Mucosa of descending colon (tissue), 3 donors: ENCODE measurements at places on chromosomes 6 and 20. TPM values are rescaled to one million over a fixed set of nuclear protein-coding genes. Genes with fewer than 3 reads are reported as not detected.

GRCh38 chr20:36407199-36407733 is 101.1 kb downstream of the DLGAP4 start:
- DNase-seq = no peak

DNA sequence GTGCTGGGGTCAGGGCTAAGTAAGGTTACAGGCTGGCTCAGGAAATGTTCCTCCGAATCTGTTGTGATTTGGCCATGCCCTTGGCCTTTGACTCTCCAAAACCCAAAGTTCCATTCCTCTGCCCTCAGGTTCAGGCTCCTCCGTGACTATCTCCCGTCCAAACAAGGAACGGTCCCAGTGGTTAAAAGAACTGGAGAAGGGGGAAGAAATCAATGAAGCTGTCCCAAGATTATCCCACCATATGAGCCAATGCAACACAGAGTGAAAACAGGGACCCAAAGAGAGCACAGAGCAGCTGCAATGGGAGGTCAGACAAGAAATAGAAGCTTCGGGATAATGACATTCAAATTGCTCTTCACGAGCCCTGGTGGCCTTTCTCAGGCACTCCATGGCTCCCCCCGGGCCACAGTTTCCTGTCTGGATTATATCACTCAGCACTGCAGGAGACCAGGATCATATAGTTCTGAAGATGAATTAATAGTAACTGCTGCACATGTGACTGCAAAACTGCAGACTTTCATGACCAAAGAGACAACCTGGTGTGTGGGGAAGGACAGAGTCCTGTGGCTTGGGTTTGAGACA is 211.3 kb downstream of the ZNF217 start:
- DNase-seq = no peak

DNA sequence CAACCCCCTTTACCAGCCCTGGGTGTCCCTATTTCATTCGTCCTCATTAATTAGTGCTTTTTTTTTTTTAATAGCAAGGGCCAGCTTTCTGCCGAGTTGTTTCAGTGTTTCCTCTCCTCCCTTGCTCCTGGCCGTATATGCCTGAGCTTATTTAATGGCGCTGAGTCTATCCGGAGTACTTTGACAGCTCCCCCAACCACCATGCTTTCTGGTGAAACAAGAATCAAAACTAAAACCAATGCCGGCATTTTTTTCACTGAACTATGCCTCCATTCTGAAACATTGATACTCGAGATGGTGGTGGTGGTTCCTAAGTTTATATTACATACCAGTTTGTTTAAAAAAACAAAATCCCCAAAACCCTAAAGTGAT is 1.2 kb downstream of the DCBLD1 start:
- no peak for DNase-seq

DNA sequence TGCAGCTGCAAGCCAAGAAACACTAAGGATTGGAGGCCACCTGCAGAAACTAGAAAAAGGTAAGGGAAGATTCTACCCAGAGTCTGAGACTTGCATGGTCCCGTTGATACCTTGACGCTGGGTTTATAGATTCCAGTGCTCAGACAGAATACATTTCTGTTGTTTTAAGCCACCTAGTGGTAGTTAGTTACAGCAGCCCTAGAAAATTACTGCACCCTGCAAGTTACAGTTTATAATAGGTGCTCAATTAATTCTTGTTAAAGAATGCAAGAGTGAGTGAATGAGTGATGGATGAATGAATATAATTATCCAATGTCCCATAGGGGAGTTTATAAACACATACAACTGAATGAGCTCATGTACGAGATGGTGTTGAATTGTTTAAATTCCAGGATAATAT is 453.1 kb upstream of the SLC35B3 start:
- DNase-seq = no peak

DNA sequence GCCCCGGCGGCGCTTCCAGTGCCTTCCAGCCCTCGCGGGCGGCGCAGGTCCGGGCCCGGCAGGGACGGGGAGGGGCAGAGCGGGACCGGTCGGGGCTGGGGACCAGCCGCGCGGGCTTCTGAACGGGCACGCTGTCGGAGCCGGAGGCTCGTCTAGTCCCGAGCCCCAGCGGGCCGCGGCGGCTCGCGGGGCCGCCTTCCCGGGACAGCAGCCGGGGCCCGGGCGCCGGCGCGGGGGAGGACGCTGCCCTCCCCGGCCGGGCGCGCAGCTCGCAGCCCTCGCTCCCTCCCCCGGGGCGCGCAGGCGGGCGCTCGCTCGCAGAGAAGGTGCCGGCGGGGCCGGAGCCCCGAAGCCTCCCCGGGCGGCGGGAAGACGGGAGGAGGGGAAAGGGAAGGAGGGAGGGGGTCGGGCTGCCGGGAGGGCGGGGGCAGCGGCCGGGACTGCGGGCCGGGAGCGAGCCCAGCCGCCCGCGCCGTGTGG is 696 bp upstream of the SIRPA start:
- DNase-seq = peak; percentile 51

DNA sequence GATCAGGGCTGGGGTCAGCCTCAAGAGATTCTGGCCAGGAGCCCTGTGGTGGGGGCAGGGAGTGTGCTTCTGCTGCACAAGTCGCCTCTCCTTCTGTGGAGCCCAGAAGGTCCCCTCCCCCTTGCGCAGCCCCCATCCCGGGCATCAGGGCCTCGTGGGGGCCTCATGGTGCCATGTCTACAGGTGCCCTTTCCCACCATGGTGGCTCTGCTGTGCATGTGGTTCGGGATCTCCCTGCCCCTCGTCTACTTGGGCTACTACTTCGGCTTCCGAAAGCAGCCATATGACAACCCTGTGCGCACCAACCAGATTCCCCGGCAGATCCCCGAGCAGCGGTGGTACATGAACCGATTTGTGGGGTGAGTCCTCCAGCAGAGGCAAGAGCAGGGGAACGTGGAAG is 48.1 kb downstream of the TM9SF4 start:
- no peak for DNase-seq

GRCh38 chr20:46802722-46803121 is 91.9 kb upstream of the EYA2 start:
- no peak for DNase-seq

DNA sequence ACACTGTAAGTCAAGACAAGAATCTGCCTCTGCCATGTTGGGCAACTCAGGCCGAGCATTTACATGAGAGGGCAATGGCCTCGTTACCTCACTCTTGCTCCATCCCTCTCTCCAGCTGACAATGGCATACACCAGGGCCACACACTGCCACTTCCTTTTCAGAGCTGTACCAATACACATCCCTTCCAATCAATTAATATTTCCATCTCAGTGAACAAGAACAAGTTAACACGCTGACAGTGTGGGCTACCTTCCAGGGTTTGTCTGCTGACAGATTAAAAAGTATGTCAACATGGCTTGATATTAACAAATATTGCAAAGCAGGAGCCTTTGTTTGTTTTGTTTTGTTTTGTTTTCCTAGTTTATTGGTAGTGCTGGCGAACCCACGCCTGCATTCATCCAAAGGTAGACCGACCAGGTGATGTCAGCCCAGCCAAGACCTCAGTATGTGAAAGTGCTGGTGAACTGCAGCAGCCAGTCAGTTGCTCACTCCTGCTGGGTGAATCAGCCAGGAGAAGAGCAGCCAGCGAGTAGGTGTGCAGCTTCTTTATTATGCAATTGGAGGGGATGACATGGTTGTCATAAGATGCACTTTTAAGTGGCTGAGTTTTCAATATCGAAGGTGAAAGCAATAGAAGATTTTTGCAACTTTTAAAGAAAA is 487.3 kb upstream of the JARID2 start:
- no peak for DNase-seq

DNA sequence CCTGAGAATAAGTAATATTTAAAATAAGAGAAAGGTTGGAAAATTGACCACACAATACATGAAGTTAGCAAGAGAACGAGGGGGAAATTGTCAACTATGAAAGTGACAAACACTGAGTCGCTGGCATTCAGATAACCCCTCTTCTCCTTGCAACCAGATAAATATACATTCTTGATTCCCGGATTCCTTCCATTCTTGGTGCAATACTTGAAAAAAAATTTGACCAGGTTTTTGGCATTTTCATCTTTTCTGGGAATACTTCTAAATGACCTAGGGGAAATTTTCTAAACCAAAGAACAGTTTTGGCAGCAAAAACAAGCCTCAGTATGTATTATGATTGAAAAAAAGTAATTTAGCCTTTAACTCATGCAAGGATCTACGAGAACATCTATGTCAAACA is 164.0 kb downstream of the PDE7B start:
- DNase-seq = no peak

GRCh38 chr20:6044115-6044514 is 9.7 kb downstream of the LRRN4 start:
- no peak for DNase-seq

- DNase-seq = no peak
These were observed 6.8 kb downstream of the TFAP2B start for GRCh38 chr6:50825375-50826036.

GRCh38 chr6:162123797-162124196 is 603.8 kb downstream of the PRKN start:
- no peak for DNase-seq

GRCh38 chr20:8399947-8400346 is 267.9 kb downstream of the PLCB1 start:
- DNase-seq = no peak

DNA sequence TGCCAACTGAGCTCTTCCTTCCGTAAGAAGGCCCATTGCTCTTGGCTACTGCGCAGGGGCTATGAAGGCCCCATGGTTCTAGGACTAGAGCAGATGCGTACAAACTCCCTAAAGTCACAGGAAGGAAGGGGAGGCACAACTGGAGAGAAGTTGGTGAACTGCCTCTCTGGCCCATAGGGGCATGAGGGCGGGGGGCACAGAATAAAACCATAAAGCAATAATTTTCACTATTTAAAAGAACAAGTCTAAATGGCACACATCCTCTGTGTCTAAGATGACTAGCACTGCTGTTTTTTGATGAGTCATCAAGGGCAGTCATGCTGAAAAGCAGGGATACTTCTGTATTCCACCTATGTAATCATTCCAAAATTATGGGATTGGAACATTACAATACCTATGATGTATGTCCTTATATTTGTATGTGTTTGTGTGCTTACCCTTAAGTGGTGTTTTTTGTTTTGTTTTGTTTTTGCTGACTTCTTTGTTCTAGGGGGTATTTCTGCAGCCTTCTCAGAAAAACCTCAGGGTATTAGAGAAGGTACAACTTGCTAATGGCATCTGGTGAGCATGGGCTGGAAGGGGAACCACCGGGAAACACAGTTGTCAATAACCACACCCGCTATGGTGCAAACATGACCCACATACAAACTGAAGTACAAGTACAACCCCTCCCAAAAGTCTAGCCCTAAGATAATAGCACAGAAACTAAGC is 36.9 kb downstream of the B4GALT5 start:
- DNase-seq = no peak

GRCh38 chr6:167684276-167685104 is 142.2 kb upstream of the AFDN start:
- no peak for DNase-seq

GRCh38 chr6:68679399-68679798 is 44.3 kb downstream of the ADGRB3 start:
- DNase-seq = no peak

DNA sequence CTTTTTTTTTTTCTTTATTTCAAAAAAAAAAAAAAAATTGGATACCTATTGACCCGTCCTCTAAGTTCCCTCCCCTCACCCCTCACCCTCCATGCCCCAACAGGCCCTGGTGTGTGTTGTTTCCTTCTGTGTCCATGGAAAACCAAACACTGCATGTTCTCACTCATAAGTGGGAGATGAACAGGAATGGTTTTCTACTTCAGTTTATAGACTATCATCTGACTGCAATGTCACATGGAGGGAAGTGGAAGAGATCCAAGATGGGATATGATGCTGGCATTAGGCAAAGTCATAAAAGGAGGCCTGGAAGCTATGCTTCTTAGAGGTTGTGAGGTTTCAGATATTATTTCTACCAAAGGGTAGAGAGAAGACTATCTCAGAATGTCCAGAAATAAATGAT is 237.5 kb downstream of the MAFB start:
- no peak for DNase-seq

DNA sequence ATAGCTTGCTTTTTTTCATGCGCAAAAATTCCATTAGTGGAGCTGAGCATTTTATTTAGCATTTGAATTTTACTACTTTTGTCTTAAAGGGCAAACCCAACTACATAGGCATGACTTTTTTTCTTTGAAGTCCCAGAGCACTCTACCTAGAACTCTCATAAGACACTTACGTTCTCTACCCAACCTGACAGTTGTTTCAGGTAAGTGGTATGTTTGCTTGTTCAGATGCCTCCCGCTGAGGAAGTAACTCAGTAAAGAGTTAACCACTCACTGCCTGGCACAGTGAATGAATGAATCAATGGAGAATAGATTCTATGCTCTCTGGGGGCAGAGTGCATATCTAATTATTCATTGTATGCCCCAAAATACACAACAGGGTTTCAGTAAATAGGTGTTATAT is 212.3 kb upstream of the PRDM1 start:
- no peak for DNase-seq

GRCh38 chr20:10653599-10654249 is 20.1 kb downstream of the JAG1 start:
- peak; percentile 49 for DNase-seq

DNA sequence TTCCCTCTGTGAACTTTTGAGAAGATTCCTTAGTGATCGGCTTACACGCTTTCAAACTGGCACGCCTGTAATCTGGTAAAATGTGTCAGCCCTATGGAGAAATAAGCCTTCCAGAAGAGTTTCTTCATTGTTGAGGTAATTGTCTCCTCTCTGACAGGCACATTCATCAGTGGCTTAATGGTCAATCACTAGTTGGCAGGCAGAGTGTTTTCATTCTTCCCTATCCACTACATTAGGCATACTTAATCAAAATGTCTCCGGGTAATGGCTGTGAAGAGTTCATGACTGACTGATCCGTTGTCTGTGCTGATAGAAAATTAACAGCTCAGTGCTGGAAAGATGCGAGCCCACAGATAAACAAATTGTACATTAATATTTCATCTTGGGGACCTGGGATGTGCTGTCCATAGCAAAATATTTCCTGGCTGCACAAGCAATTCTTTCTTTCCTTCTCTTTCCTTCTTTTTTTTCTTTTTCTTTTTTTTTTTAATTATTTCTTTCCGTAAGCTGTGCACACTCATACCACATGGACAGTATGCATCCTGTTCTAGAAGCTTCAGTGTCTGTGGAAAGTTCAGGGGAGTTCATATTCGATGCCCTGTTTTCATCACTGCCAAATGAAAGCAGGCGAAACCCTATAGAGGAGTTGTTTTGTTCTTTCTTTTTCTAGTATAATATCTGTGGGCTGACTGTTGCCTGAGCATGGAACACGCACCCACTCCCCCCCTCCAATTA is 31.4 kb downstream of the TSHZ2 start:
- DNase-seq = no peak

- DNase-seq = no peak
These were observed 488.9 kb upstream of the CITED2 start for GRCh38 chr6:139863346-139863745.

The RAET1G gene
- total RNA-seq = not detected

The EPHA7 gene
- 0.84 TPM for total RNA-seq

The PLG gene
- not detected for total RNA-seq

The STXBP5 gene
- total RNA-seq = 47.8 TPM

The PM20D2 gene
- total RNA-seq = 13.8 TPM

The TREM2 gene
- total RNA-seq = 1.3 TPM

The MRS2 gene
- 28.9 TPM for total RNA-seq

The LTB gene
- total RNA-seq = 3.4 TPM

The COL11A2 gene
- total RNA-seq = 0.27 TPM

The DACT2 gene
- total RNA-seq = 1.5 TPM

The SEL1L2 gene
- total RNA-seq = not detected

The DLL1 gene
- total RNA-seq = 24.0 TPM
